ENCODE measurements at places on chromosomes 11 and 22.

DNA sequence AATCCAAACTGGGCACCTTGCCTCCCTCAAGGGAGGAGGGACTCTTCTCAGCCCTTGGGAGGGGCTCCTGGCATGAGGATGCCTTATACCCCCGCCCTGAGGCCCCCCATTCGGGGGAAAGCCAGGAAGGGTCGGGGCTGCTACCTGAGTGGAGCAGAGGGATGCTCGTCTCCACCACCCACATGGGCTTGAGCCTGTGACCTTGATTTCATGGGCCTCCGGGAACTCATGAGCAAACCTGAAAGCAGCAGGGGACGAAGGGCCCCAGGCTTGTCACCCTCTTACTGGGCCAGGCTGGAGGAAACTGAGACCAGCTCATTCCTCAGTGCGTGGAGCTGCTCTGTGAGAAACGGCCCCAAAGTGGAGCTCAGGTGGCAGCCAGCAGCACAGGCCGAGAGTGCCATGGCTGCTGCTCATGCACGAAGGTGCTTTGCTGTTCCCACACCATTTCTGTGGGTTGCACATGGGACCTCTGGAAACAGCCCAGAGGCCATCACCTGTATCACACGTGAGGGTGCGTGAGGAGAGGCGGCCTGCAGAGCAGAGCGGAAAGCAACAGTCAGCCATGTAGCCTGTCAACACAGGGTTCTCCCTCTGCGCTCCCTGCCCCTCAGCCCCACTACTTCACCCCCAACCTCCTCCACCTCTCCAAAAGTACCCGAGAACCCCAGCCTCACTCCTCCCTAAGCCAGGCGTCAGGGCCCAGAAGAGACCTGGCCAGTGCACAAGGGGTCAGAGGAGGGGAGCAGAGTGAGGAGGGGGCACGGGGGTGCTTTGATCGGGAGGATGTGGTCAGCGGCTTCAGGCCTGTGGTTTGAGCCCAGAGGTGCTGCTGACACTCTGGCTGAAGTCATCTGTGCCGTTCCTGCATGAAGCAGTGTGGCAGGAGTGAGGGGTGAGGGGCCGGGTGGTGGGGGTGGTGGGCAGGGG, 14.1 kb upstream of the IL2RB start:
- peak; percentile 82 for DNase-seq

- DNase-seq: peak; percentile 72
Observed at GRCh38 chr22:19853879-19854777, 546 bp downstream of the GNB1L start.

- no peak for DNase-seq
Observed at GRCh38 chr11:102891736-102892135, 17.0 kb upstream of the MMP12 start.

DNA sequence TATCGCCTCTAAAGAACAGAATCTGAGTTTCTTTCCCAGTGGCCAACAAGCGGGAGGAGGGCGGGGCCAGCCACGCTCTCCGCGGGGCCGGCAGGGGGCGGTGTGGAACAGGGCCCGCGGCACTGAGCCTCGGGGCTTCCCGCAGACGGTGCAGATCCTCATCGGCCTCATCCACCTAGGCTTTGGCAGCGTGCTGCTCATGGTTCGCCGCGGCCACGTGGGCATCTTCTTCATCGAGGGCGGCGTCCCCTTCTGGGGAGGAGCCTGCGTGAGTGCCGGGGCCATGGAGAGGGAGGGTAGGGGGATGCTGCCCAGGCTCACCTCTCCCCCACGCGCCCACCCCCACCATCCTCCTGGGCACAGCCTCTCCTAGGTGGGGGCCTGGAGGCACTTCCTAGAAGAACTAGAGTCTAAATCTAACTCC, 10.7 kb downstream of the MS4A15 start:
- peak; percentile 61 for DNase-seq

- no peak for DNase-seq
Observed at GRCh38 chr11:124075492-124075840, 34.3 kb upstream of the OR10G7 start.

GRCh38 chr11:128342511-128343134, 244.7 kb downstream of the ETS1 start:
- peak; percentile 83 for DNase-seq

DNA sequence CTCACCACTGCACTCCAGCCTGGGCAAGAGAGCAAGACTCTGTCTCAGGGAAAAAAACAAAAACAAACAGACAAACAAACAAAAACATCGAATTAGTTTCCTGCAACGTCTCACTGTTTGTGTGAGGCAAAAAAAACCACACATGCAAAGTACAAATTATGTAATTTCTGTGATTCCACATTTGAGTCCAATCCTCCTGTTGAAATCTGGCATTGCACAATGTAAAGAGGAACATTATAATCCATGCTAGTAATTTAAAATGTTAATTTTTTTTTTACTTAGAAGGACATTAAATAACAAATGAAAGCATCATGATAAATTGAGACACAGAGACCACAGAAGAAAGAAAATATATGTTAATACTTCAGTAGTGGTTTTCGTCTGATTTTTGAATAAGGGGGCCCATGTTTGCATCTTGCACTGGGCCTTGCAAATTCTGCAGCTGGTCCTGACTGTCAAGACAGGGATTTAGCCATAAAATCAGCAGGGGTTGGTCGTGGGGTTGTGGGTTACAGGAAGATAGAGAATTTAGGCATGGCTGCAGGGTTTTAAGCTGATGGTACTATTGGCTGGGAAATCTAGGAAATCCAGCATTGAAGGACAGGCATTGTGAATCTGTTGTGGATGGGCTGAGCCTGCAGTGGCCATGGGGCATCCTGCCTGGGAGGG, 102.6 kb upstream of the ALDH3B2 start:
- DNase-seq: no peak

- no peak for DNase-seq
Observed at GRCh38 chr11:41399323-41399722, 60.1 kb downstream of the LRRC4C start.

DNA sequence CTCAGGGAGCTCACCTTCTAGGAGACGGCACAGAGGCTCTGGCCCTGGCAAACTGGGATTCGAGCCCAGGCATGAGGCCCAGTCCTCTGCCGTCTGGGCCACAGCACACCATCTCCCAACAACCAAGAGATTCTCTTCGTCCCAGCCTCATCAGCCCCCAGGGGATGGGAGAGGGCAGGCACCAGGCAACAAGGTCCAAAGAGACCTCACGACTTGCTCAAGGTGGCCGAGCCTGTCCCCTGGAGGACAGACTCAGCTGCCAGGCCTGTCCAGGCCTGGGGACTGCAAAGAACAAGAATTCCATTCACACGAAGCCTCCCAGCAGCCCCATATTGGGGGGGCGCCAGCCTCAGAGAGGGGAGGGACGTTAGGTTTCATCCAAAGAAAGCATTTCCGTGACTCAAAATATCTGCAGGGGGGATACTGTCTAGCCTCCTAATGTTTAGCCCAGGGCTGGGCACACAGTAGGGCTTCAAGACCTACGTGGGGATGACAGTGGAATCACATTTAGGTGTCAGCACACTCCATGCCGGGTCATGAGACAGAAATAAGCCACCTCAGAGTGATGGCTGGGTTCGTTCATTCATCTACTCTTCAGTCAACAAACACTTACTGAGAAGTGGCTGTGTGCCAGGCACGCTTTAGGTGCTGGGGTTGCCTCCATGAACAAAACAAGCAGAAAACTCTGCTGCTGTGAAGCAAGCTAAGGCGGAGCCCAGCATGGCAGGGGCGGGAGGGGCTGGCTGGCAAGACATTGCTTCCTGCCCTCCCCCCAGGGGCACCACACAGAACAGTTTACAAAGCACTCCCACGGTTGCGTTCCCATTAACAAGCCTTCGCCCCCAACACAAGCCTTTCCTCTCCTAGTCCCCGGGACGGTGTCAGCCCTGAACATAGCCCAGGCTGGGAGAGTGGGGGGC, 1.2 kb downstream of the CARNS1 start:
- peak; percentile 89 for DNase-seq

DNA sequence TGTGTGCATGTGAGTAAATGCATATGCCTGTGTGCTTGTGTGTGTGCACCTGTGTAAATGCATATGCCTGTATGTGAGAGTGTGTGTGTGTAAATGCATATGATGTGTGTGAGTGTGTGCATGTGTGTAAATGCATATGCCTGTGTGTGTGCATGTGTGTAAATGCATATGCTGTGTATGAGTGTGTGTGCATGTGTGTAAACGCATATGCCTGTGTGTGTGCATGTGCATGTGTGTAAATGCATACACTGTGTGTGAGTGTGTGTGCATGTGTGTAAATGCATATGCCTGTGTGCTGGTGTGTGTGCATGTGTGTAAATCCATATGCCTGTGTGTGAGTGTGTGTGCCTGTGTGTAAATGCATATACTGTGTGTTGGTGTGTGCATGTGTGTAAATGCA, 37.8 kb downstream of the GGTLC2 start:
- DNase-seq: peak; percentile 2

- DNase-seq: peak; percentile 46
Observed at GRCh38 chr22:19545935-19546207, 21.7 kb upstream of the CLDN5 start.

GRCh38 chr11:13082588-13082987, 73.5 kb downstream of the RASSF10 start:
- no peak for DNase-seq

GRCh38 chr11:33747979-33748378, 11.8 kb upstream of the CD59 start:
- DNase-seq: no peak

GRCh38 chr11:67233584-67234190, 32.6 kb upstream of the GRK2 start:
- no peak for DNase-seq

DNA sequence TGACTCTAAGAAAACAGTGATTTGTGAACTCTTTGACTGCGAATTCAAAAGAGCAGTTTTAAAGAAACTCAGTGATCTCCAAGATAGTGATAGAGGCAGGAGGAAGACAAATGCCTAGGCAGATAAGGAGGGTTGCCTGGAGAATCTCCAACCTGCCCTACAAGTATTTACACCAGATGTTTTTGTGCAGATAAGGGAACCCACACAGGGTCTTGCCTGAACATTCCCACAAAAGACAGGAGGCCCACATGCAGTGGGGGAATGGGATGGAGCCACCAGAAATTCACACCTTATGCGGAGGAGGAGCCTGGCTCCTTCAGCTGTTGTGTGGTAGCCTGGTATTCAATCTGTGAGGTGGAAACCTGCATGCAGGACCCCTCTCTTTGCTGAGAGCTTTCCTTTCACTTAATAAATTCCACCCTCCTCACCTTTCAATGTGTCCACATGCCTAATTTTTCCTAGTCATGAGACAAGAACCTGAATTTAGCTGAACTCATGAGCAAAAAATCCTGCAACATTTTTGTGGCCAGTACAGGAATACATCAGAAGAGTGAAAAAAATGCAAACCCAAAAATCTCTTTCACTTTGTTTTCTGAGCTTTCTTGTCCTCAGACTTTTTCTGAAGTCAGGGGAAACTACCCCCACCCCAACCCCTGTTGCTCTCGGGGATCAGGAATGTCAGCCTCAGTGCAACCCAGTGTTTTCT, 8.1 kb upstream of the GLYAT start:
- DNase-seq: no peak

DNA sequence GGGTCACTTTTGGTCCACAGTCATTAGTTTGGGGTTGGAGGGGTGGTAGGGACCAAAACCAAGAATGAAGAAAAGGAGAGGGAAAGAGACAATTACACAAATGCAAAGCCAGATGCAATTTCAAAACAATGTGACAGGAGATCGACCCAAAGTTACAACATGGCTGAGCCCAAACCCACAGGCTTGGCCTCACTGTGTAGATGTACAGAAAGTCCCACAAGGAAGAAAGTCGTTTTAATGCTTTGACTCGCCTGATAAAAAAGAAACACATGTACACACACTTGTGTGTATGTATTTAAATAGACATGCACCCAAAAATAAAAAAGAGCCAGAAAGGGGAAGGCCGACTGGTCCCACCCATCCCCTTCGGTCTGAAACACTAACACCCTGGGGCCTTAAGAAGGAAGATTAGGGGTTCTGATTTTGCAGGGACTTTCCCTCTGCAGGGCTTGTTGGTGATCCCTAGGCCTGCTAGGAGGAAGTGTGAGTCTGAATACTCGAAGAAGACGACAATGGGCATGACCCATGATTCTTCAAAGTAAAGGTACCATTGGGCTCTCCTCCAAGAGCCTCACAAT, 104.1 kb downstream of the ETS1 start:
- DNase-seq: peak; percentile 73

DNA sequence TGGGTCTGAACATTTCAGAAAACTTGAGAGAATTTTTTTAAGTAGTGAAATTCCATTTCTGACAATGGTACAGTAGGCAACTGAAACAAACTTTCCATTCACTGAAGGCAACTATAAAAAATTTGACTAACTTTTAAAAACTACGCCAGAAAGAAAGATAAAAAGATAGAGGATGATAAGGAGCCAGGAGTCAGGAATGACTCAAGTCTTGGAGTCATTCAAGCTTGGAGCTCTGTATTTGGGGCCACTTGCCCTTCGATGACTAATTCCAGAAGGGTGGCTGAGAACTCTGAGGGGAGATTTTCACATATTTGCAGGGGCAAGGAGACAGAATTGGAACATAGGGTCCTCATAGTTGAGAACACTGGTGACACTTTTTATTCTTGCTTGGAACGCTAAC, 1083.2 kb upstream of the CNTN5 start:
- DNase-seq: no peak

GRCh38 chr22:20083157-20083890, 3.3 kb downstream of the DGCR8 start:
- no peak for DNase-seq
